Left hindlimb (tissue), 1 donor: ENCODE measurements at places on chromosomes 6 and 20.

GRCh38 chr6:45169815-45170214, 158.3 kb upstream of the RUNX2 start:
- no peak for DNase-seq

GRCh38 chr6:165655191-165655590, 7.8 kb downstream of the PDE10A start:
- no peak for DNase-seq

DNA sequence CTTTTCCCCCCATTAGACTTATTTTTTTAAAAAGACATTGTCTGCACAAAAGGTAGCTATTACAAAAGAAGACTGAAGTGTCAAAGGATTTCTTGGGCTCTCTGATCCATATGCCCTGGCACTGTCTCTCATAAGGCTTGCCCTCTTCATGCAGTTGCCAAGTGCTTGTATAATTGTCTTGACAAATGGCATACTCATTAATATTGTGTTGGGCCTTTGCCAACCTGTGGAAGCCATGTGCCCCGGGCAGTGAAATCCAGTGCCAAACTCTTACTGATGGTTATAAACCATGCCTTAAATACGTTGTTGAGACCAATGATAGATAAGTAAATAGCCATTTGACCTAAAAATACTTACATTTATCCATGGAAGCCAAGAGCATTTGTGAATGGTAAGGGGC, 98.1 kb downstream of the FARS2 start:
- no peak for DNase-seq

DNA sequence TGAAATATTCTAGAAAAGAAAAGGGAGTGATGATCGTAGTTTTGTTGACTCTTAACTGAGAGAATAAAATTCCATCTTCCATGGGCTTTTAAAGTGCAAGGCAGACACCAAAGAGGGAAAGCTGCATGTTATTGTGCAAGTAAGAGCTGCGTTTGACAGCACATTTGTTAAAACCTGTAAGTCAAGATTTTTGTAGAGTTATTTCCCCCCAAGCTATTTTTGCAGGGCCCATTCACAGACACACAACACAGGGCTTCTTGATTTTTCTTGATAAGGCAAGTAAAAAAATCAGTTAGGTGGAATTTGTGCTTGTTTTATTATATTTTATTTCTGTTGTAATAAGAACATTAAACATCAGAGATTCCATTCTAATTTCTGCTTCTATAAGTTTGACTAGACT, 13.8 kb downstream of the CFAP206 start:
- no peak for DNase-seq

DNA sequence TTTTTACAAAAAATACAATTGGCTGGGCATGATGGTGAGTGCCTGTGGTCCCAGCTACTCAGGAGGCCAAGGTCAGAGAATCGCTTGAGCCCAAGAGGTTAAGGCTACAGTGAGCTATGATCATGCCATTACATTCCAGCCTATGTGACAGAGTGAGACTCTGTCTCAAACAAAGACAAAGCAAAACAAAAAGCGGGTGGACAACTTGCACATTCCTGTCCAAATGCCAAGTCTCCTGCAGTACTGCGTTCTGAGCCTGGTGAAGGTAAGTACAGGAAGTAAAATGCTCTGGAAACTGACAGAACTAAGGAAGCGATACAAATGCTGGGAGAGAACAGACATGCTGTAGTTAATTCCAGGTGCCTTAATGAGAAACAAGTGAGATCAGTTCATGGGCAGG, 20.4 kb upstream of the TMEM242 start:
- no peak for DNase-seq

DNA sequence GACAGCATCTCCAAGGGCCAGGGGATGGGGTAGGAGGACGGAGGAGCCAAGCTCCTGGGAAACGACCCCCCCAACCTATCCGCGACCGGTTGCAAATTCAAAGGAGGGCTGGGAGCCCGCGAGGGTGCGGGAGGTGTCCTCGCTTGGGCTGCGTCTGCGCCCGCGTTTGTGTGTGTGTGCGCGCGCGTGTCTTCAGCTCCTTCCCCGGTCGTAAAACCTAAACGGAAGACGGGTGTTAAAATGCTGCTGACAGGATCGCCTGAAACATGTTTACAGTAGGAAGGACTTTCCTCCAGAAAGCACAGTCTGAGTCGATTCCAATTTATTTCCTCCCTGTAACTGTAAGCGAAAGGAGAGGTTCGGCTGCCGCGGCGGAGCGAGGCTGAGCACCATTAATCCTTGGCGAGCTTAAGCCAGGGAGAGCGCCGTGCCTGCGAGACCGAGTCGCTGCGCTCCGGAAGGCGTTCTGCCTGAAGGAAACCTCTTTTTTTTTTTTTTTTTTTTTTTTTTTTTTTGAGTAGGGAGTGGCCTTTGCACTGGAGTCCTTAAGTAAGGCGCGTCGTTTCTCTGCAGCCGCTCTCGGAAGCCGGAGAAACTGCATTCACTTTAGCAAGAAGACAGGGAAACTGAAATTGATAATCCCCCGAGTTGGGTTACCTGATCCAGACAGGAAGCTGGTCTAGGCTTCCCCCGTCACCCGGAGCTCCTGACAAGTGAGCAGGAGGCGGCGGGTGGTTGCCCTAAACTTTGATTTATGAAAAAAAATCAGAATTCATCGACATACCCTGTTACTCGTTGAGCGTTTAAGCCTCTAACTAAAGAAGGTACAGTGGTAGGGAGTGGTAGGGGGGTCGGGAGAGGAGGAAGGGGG, 4.8 kb upstream of the SOX4 start:
- peak; percentile 87 for DNase-seq

- no peak for DNase-seq
Observed at GRCh38 chr6:100923481-100924165, 42.5 kb upstream of the ASCC3 start.

GRCh38 chr20:16007164-16007563, 566.1 kb downstream of the KIF16B start:
- no peak for DNase-seq

DNA sequence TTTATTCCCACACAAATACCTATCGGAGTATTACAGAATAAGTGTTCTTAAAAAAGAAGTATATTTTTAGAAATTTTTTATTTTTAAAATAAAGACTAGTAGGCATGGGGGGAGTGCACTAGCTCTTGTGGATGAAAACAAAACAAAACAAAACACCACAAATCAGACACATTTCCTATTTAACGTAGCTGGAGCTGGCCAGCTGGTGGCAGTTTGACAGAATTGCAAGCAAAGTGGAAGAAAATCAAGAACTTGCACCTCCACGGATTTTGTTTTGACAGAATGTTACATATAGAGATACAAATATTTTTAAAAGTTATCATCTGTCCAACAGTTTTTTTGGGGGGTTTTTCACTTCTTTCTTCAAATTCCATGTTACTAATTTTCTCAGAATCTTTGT, 63.6 kb upstream of the SNRPB2 start:
- no peak for DNase-seq

DNA sequence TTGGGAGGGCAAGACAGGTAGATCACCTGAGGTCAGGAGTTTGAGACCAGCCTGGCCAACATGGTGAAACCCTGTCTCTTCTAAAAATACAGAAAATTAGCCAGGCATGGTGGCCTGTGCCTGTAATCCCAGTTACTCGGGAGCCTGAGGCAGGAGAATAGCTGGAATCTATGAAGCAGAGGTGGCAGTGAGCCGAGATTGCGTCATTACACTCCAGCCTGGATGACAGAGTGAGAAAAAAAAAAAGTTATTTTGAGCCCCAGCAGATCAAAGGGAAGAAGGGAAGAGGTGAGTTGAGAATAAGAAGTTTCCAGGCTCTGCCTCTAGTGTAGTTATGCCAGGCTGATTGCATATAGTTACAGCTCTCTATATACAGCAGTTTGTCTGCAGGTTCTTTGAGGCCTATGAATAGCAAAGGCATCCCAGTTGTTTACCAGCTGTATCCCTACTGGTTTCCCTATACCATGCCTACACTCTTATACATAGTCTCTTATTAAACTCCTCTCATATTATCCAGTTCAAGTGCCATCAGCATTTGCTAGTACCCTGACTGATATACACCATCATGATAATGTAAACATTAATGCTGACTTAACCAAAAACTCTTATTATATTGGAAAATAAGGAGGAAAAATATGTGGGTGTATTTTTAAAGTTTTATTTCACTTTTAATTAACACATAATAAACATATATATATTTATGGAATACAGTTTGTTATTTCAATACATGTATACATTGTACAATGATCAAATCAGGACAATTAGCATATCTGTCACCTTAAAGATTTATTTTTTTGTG, 823.6 kb upstream of the ADGRB3 start:
- no peak for DNase-seq

DNA sequence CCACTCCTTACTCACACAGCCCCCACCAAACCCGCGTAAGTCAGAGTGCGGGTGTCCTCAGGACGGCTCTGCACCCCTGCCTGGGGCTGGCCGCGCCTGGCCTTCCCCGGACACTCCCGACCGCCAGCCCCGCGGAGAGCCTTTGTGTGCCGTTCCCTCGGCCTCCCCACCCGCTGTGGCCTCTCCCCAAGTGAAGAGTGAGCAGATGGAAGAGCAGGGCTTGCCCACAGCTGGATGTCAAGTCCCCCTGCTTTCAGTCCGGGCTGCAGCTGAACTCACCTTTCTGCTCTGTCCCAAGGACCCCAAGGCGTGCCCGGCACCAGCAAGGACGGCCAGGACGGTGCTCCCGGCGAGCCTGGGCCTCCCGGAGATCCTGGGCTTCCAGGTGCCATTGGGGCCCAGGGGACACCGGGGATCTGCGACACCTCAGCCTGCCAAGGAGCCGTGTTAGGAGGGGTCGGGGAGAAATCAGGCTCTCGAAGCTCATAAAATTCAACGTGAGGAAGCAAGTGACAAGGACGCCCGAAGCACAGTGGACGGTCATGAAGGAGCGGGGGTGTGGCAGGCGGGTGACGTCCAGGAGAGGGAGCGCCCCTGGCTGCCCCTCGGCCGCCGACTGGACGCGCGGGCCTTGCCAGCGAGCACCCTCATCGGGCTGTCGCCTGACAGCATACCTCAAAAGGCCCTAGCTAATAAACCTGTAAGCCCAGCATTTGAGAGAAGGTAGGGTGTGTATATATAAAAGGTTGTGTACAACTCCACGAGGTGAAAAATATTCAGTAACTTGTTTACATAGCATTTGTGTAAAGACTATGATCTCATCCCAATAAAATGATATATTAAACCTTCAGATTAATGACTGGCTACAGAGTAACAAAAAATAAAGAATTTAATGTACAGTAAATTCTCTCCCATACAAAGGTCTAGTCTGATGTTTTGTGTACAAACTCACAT, 21.1 kb downstream of the TCFL5 start:
- no peak for DNase-seq

DNA sequence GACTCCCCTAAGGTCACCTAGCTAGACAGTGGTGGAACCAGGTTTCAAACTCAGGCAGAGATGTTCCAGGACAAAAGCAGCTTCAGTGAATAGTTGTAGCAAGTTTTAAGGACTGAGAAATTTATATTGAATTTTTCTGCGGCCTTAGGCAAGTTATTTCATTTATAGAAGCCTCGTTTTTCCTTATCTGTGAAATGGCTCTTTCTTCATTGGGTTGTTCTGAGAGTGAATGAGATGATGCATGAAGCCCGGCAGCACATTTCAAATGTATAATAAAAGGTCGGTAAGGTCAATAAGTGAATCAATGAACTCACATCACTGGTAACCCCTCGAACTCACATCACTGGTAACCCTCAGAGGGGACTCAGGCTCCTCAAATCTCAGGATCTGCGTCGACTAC, 1.1 kb upstream of the GMPR start:
- DNase-seq: no peak

GRCh38 chr20:48437146-48437545, 390.7 kb downstream of the PREX1 start:
- no peak for DNase-seq

DNA sequence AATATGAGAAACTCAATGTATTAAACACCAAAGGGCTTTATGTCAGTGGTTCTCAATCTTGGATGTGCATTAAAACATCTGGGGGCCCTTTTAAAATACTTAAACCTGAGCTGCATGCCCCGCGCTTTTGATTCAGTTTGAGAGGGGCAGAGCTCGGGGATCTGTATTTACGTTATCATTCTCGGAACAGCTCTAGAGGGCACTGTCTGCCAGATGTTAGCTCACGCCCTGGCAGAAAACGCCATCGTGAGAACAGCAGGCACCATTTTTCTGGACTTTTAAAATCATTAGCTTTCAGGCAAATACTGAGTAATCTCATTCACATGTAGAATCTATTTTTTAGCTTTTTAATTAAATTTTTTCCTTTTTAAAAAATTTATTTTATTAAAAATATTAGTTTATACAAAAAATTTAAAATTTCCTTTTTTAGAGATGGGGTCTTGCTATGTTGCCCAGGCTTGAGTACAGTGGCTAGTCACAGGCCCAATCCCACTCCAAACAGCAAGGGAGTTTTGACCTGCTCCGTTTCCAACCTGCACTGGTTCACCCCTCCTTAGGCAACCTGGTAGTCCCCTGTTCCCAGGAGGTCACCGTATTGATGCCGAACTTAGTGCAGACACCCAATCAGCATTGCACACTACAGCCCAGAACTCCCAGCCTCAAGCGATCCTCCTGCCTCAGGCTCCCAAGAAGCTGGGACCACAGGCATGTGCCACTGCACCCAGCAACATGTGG, 30.0 kb upstream of the ZNF133 start:
- no peak for DNase-seq

GRCh38 chr6:11044712-11045167, 635 bp upstream of the ELOVL2 start:
- DNase-seq: peak; percentile 32

DNA sequence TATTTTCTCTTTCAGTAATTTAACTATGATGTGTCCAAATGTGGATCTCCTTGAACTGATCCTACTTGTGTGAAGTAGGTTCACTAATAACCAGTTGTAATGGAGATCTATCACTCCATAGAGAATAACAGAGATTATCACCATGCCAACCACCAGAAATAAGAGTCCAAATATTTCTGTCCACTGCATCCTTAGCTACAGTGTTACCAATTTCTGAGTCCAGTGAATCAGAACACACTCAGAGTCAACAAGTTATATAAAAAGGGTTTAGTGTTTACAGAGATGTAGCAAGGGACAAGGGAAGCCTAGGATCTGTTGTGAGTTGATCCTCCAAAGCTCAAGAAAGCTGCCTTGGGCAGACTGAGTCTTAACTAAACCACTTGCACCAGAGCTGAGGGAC, 882.8 kb downstream of the TBC1D32 start:
- DNase-seq: no peak

DNA sequence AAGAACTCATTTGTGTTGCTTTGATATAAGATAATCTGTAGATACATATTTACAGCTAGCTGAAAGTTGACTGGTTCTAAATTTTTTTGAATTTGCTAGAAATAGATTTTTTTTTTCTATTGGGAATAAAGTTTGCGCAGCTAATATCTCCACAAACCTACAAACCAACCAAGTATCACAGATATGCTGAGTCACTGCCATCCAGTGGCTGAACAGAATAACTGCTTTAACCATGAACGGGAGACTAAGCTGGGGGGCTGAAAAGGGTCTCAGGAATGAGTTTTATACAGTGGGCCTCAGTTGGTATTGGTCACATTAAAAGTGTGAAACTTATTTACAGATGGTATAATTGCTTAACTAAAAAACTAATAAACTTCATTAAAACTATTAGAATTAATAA, 326.7 kb upstream of the CNR1 start:
- no peak for DNase-seq

- no peak for DNase-seq
Observed at GRCh38 chr20:31803552-31804291, 15.4 kb upstream of the MYLK2 start.

GRCh38 chr6:112939563-112939962, 592.4 kb downstream of the RFPL4B start:
- no peak for DNase-seq

GRCh38 chr20:44616604-44616964, 34.2 kb downstream of the PKIG start:
- DNase-seq: no peak
